ENCODE measurements at places on chromosomes 1 and 21.

DNA sequence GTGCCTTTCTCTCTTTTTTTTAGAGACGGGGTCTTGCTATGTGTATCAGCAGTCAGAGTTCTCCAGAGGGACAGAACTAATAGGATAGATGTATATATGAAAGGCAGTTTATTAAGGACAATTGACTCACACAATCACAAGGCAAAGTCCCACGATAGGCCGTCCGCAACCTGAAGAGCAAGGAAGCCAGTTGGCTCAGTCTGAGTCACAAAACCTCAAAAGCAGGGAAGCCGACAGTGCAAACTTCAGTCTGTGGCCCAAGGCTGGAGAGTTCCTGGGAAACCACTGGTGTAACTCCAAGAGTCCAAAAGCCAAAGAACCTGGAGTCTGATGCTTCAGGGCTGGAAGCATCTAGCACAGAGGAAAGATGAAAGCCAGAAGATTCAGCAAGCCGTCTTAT lies 16.3 kb upstream of the H3-3A start:
- DNase-seq, result no peak

DNA sequence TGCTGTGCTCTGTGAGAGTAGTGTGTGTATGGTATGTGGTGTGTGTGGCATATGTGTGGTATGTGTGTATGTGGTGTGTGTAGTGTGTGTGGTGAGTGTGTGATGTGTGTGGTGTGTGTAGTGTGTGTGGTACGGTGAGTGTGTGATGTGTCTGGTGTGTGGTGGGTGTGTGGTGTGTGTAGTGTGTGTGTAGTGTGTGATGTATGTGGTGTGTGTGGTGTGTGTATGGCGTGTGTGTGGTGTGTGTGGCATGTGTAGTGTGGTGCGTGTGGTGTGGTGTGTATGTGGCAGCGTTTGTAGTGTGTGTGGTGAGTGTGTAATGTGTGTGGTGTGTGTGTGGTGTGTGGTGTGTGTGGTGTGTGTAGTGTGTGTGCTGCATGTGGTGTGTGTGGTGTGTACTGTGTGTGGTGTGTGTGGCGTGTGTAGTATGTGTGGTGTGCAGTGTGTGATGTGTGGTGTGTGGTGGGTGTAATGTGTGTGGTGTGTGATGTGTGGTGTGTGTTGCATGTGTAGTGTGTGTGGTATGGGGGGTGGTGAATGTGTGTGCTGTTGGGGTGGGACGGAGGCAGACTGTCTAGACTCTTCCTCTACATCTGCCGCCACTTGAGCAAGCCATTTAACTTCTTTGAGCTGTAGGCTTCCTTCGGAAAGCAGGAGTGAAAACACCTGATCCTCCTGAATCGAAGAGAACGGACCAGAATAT lies 33.5 kb downstream of the GPA33 start:
- DNase-seq, result no peak

DNA sequence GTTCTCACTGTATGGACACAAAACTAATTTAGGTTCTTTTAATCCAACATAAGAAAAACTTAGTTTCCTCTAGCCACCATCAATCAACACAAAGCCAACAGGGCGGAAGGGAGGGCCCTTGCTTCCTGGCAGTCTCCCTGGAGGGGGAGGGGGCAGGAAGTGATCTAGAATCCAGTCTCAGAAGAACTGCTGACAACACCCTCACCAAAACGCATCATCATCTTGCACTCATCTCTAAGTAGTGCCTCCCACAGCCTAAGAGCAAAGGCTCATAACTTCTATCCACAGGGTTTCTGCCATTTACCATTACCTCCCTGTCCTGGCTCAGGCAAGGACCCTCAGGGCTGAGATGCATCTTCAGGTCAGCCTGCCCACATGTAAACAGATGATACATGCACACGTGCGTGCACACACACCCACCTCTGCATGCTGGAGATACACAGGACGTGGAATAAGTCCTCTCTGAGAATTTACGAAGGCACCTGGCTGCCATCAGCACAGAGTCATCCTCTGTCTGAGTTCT lies 20.5 kb downstream of the HIVEP3 start:
- DNase-seq, result peak; percentile 95

GRCh38 chr21:39555911-39556590 lies 56.7 kb upstream of the B3GALT5 start:
- no peak for DNase-seq

DNA sequence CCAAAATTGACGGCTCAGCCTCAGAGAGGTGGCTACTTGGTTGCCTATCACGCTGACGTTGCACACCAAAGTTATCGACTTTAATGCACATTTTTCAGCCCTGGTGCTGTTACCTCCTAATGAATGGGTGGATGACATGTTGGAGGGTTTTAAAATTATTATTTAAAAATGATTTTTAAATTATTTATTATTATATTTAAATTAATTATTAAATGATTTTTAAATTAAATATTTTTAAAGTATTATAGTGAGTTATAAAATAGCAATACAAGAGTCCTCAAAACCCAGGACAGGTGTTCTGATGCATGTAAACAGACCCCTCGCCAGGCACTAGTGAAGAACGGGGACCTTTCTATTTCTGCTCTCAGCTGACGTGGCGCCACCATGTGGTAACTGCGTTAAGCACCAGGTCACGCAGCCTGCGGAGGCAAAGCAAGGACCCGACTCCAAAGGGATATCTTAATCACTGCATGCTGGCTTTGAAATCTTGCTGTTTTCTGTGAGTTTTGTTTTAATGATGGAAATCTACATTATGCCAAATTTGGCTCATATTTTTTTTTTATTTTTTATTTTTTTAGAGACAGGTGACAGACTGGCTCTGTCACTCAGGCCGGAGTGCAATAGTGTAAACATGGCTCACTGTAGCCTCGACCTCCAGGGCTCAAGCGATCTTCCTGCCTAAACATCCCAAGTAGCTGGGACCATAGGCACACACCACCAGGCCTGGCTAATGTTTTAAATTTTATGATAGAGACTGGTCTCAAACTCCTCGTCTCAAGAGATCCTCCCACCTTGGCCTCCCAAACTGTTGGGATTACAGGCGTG lies 22.6 kb downstream of the CASP9 start:
- DNase-seq, result peak; percentile 65

- DNase-seq, result no peak
Observed at GRCh38 chr1:86872086-86872485, 41.8 kb downstream of the SELENOF start.

- no peak for DNase-seq
Observed at GRCh38 chr1:71228742-71229365, 148.0 kb upstream of the ZRANB2 start.

DNA sequence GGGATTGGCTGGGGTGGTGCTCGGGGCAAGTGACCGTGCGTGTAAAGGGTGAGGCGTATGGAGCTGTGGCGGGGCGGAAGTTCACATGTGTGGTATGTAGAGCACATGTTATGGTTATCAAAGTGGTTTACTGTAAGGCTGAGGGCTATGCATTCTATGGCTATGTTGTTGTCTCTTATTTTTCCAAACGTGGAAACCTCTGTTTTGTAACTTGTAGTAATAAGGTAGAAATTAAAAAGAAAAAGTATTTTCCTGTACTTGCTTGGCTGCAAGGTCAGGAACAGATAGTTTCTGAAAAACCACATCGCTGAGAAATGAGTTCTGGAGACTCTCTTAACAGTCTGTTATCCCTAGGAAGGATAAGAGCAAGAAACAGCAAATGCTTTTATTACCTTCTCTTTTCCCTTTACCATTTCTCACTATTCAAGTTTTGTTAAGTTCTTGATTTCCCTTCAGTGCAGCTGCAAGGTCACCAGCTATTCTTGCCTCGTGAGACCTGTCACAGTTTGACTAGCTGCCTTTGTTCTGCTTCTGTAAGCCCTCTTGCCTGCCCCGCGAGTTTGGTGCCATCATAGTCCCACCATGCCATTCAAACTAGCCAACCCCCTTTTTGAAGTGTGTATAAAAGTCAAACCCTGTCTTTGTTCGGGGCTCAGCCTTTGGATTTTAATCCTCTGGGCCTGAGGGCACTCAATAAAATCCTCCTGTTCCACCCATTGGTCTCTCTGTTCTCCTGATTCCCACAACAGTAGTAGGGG lies 9.5 kb downstream of the RNU1-2 start:
- peak; percentile 56 for DNase-seq

DNA sequence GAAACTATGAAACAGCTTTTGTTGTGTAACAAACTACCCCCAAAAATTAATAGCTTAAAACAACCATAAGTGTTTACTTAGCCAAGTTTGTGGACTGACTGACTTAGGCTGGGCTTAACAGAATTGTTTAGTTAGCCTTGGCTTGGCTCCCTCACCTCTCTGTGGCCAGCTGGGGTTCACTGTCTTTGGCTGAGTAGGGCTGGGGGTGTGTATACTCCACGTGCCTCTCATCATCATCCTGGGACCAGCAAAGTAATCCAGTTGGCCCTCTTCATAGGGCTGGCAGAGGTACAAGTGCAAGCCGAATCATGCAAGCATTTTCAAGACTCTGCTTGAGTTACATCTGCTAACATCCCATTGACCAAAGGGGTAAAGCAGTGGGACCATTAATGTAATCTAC lies 252.3 kb downstream of the BRINP2 start:
- DNase-seq, result no peak

GRCh38 chr1:245556057-245556456 lies 401.3 kb downstream of the KIF26B start:
- DNase-seq, result no peak

- no peak for DNase-seq
Observed at GRCh38 chr1:45730075-45730779, 20.2 kb downstream of the IPP start.

- no peak for DNase-seq
Observed at GRCh38 chr1:98216304-98216703, 295.5 kb upstream of the DPYD start.

DNA sequence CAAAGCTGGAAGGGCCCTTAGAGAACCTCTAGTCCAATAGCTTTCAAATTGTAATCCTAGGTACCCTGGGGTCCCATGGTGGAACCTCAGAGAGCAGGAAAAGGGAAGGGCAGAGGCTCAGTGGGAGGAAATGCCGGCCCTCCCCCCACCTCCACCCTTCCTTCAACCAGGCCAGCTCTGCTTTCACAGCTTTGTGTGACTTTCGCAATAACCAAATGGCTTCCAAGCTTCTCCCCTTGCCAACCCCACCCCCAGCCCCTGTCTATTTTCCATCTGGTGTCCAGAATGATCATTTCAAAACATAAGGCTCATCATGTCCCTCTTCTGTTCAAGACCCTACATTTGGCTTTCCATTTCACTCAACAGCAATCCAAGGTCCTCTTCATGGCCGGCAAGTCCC lies 74.4 kb downstream of the CD58 start:
- DNase-seq, result no peak

Measured in activated CD4-positive, alpha-beta T cell treated with anti-CD3 and anti-CD28 coated beads, Interleukin-2, amount 10 ng/mL, durations not matched to agents 7 days and 5 days (primary cell).